NCI-H187 (cell line): ENCODE measurements at places on chromosomes 7 and 10.

DNA sequence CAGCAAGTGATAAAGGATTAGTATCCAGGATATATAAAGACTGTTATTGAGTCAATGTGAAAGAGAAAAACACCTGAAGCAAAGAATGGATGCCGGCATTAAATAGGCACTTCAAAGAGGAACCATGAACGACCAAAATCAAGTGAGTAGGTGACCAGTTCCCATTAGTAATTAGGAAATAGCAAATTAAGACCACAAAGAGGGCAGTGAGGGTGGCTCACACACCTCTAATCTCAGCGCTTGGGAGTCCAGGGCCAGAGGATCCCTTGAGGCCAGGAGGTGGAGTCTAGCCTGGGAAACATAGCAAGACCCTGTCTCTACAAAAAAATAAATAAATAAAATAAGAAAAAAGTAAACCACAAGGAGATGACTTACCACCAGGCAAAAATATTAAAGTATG is 1.5 kb upstream of the ANTXRL start:
- no peak for DNase-seq

DNA sequence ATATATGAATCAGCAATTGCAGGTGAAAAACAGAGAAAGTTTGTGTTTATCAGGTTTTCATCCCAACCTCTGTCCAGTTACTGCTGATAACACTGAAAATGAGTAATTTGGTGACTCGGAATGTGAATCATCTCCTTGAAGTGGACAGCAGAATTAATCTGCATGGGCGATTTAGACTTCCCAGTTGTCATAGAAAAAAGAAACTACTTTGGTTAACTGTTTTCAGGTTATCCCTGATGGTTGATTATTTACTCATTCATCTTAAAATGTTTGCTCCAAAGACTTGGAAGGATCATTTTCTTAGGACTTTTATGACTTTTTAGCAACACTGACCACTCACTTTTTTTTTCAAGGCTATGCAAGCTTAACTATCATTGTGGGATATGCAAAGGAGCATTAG is 504.1 kb upstream of the ANKRD30A start:
- no peak for DNase-seq

DNA sequence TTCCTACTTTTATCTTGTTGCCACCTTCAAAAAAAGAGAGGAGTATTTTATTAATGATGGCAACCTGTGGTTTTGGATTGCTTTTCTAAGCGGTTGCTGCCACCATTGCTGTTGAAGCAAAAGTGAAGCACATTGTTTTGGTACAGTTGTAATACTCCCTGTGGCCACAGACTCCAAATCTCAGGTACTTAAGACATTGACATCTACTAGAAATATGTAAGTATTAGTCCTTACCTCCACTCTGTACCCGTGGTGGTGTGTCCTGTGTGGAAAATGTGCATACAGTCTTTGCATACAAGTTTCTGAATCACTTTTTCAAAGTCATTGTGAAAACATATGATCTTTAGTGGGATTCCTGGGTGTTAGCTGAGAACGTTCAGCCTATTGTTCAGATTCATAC is 85.7 kb downstream of the ANLN start:
- no peak for DNase-seq

DNA sequence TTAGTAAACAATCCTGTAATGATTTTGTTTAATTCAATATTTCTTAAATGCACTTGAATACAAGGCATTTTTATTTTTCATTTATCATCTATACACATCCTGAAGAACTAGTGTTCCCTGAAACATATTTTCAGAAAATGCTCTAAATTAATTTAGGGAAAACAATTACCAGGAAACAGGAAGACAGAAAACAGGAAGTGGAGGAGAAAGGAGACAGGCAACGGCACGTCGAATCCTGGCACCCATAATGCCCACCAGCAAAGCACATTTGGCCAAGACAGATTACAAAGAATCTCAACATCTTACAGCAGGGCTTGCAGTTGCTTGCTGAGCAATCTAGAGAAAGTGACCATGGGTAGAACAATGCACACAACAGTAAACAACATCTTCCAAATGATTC is 571.1 kb downstream of the GRID1 start:
- DNase-seq = no peak

- DNase-seq = no peak
These were observed 228.9 kb upstream of the TCF7L2 start for GRCh38 chr10:112721080-112721698.

GRCh38 chr10:132677096-132677472 is 108.9 kb downstream of the NKX6-2 start:
- no peak for DNase-seq

DNA sequence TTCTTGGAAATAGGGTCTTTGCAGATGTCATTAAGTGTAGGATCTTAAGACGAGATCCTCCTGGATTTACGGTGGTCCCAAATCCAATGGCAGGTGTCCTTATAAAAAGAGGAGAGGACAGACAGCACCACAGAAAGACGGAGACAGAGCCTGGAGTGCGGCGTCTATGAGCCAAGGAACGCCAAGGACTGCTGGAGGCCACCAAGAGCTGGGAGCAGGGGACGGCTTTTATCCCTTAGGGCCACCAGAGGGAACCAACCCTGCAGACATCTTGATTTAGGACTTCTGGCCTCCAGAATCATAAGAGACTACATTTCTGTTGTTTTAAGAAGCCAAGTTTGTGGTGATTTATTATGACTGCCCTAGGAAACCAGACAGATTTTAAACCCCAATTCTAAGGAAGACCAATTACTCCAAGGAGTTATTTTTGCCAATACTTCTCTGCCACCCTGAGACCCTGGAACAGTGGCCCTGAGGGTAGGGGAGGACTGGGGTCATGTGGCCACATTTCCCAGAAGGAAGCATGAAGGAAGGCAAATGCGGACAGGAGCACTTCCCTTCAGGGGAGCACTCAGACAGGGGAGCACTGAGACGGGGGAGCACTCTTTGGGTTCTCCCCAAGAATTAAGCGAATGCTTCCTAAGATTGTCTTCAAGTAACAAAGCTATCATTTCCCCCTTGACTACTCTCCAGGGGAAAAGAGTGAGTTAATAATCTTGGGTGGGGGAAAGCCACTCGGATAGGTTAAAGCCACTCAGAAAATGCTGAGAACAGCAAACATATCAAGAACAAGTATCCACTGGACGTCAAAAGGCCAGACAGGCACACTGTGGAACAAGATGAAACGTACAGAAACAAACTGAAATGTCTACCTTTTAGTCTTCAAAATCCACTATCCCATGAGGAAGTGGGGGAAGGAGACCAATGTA is 67.5 kb downstream of the CHST15 start:
- no peak for DNase-seq

GRCh38 chr7:18356191-18356645 is 139.3 kb upstream of the HDAC9 start:
- no peak for DNase-seq

DNA sequence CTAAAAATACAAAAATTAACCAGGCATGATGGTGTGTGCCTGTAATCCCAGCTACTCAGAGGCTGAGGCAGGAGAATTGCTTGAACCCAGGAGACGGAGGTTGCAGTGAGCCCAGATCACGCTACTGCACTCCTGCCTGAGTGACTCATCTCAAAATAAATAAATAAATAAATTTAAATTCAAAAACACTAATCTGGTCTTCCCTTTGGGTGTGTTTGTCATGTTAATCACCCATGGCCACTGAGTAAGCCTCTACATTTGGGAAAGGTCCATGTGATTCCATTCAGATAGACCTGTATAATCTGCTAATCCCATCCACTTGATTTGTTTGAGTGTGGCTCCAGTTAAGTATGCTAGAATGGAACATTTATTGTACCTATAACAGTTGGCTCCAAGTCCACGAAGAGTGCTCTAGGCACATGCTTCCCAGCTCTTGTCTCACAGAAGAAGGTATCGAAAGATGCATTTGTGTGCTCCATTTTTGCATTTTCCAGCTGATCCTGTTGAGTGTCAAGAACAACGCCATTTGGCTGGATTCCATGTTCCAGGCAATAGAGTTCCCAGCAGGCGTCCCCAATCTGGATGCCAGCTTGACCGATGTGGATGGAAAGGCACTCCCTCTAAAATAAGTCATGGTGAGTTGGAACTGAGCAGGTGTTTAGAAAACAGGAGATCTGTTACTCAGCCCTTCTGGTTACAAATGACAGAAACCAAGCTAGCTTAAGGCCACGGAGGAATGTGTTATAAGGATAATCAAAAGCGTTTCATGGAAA is 4.0 kb downstream of the TUBAL3 start:
- peak; percentile 33 for DNase-seq

DNA sequence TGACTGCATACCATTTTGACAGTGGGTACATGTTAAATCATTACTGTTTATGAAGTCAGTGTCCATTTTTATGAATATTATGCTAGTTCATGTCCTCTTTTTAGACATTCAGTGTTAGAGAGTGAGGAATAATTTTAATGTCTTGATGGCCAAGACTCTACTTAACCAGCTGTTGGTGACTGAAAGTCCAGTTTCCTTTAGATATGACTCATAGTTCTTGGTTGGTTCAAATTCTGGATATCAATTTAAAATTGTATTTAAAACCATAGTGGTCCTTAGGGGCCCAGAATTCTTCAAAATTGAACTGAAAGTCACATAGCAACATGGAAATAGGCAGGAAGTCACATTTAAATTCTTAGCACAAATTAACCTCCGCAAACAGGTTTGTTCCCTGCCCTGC is 196.5 kb upstream of the PRPS1L1 start:
- no peak for DNase-seq

DNA sequence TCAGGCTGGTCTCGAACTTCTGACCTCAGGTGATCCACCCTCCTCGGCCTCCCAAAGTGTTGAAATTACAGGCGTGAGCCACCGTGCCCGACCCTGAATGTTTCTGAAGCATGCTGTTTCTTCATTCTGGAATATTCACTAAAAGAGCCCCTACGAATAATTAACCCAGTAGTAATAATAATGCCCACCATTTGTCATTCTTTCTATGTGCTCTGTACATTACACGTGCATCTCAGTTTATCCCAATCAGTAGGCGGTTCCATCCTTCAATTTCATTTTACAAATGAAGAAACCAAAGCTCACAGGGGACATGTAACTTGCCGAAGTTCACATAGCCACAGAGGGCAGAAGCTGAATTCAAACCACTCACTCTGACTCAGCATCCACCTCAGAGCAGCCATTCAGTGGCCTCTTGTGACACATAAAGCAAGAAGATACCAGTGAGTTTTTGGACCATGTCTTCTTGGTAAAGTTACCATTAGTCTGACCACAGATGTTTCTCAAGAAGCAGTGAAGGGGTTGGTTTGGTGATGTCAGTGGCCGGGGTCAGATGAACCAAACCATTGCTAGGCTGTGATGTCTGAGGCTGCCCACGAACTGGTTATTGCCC is 71.9 kb upstream of the DUSP5 start:
- no peak for DNase-seq

- no peak for DNase-seq
These were observed 2.7 kb upstream of the JCAD start for GRCh38 chr10:30062090-30062489.

DNA sequence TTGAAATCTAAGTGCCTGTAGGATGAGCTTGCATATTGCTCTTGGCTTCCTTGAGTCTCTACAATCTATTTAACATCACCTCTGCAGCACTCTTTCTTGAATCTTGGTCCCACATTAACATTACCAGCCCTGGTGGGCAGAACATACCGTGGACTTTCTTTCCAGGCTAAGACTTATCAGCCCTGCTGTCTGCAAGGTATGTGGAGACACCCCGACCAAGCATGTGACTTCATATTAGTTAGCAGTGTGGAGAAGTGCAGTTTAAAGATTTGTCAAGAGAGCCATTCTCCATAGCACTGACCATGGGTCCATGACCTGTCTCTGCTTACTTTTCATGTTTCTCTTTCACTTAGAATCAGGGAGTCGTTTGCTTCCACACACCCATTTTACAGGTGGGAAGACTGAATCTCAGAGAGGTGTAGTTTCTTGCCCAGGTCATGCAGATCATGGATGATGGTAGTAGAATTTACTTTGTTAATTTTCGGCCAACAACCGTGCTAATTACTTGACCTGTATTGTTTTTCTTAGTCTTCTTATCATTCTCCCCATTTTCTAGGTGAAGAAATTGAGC is 6.0 kb downstream of the CCNY start:
- DNase-seq = no peak

GRCh38 chr10:47009215-47009838 is 98.1 kb downstream of the PTPN20 start:
- no peak for DNase-seq
